Hematopoietic multipotent progenitor cell treated with erythropoietin and hydrocortisone succinate and interleukin-3 and kit ligand, for 15 days (in vitro differentiated cells): ENCODE measurements at places on chromosomes 3 and 15.

GRCh38 chr15:25795061-25795460 is 68.1 kb downstream of the ATP10A start:
- DNase-seq = no peak

DNA sequence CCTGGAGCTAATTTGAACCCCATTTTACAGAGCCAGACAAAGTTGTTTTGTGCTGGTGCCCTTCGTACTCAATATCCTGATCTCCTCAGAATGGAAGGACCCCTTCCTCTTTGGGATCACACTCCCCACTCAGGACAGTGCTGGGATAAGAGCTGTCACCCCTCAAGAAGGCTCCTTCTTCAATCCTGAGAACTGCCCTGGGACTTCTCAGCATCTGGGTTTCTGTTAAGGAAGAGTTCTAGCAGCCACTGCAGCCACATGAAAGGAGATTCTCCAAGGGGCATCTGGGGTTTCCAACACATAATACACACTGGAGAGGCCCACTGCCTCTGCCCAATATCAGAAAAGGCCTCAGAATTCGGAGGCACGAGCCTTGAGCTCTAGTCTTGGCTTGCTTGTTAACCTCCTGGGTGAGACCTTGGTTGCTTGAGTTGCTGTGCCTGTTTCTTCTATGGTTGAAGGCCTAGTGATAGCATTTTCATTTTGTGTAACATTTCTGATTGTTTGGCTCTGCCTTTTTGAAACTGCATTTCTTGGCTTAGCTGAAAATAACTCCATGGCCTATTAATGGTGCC is 78.8 kb upstream of the NMNAT3 start:
- DNase-seq = no peak

GRCh38 chr3:115523458-115523857 is 99.9 kb upstream of the GAP43 start:
- no peak for DNase-seq

- no peak for DNase-seq
These were observed 94.1 kb downstream of the ITPR1 start for GRCh38 chr3:4587061-4587837.

- no peak for DNase-seq
These were observed 585.6 kb downstream of the TBL1XR1 start for GRCh38 chr3:176611703-176612102.

DNA sequence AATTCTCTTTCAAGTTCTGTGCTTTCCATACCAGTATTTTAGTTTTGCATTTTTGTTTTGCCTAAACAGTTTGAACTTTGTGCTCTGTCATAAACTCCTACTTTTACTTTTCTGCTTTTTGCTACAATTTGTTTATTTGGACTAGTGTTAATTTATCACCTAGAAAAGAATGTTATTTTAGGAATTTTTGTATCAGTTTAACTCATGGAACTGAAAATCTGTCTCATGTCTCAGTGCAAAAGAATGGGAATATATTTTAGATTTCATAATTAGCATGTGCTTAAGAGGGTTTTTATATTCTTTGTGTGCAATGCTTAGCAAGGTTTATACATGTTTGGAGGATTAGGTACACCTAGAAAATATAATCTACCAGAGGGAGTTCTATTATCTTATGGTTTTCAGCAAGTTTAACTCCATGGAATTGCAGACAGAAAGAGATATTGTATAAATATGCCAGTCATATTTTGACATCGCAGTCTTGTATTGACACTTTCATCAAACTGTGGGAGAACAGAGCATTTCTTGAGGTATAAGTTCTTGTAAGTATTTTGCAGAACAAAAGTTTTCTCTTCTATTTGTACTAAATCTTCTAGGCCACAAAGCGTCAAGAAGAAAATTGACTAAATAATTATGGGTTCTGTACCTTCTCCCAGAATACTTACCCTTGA is 409.9 kb downstream of the RBMS3 start:
- no peak for DNase-seq

DNA sequence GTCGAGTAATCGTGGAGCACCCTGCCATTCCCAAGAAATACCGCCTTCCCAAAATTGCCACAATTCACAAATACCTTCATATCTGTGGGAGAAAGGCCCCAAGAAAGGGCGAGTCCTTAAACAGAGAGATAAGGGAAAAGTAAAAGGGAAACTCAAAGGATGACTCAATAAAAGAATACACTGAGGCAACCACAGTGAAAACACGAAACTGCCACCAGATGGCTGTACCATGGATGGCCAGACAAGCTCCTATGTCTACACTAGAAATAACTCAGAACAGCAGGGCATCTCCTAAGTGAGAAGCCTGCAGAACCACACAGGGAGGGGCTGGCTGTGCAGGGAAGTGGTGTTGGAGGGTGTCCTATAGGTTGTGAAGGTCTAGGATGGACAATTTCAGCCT is 25.0 kb downstream of the SRGAP3 start:
- no peak for DNase-seq

GRCh38 chr3:50352781-50353180 is 2.1 kb downstream of the CYB561D2 start:
- DNase-seq = no peak

DNA sequence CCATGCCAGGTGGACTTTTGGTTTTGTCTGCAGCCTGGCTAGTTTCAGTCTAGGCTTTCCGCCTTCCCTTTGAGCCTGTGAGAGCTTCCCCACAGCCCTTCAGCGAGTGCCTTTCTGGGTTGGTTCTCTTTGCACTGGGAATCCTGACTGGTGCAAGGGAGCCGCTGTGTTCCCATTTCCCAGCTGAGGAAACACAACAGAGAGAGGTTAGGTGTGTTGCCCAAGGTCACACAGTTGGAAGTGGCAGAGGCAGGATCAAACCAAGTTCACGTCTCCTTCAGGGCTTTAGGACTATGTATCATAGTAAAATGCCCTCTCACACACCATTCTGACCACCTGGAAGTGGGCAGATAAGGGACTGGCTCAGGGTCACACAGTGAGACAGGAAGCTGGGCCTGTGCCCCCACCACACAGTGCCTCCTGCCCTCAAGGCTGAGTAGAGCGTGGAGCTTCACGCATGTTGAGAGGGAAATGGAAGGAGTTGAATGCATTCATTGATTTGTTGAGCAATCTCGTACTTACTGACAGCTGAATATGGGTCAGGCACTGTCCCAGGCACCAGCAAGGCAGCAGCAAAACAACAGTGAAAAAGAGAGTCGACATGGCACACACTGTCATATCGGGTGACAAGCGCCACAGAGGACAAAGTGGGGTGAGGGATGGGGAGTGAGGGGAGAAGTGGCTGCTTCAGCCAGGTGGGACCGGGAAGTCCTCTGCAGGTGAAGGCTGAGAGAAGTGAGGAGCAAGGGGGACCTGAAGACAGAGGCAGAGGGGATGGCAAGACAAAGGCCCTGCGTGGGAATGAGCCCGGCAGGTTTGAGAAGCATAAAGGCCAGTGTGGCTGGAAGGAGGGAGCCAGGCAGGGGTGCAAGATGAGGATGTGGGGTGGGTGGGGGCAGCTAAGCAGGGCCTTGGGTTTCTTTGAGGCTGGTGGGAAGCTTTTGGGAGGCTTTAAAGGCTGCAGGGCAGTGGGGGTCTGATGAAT is 12.3 kb upstream of the ANPEP start:
- DNase-seq = no peak

DNA sequence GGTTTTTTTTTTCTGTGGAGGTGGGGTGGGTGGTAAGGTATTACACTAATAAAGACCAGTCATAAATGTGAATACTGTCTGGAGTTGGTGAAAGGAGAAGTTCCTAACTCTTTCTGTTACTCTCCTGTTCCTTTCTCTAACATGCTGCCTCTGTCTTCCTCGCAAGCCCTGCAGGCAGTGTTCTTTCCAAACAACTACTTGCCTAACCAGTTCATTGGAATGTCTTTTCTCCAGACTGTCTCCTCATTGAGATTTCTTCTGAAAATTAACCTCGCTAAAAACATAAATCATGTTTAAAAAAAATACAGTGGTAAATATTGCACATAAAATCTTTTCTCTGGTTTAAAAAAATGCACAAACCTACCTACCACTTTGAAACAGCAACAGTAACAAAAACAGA is 135.2 kb downstream of the TP63 start:
- DNase-seq = no peak

DNA sequence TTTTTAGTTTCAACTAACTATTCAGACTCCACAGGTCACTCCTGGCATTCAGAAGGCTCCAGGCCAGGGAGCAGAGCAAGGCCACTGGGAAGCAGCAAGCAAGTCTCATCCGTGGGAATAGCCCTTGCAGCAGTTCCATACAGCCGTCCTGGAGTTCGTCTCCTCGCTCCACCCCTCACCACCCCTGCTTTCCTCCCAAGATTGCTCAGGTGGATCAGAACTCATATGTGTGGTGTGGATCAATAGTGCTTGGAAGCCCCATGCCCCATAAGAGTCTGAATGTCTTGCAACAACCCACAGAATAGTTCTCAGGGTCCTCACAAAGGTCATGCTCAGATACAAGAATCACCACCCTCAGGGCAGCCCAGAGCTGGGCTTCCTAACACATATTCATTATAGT is 44.5 kb downstream of the SUSD5 start:
- no peak for DNase-seq

- no peak for DNase-seq
These were observed 63.3 kb upstream of the TPM1 start for GRCh38 chr15:62979252-62979651.

DNA sequence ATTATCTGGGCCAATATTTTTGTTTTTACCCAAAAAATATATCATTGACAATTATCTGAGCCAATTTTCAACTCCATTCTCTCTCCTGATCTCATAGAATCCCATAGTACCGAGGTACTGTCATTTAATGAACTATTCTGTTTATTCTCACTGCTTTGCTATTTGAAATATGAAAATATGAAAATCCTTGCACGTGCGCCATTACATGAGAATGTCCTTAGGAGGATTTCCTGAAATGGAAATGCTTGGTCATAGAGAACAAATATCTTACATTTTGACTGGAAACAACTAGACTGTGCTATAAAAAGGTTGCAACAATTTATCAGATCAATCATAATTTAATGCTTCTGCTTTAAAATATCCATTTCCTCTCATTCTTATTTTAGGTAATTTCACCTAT is 18.3 kb downstream of the FRMD4B start:
- no peak for DNase-seq

DNA sequence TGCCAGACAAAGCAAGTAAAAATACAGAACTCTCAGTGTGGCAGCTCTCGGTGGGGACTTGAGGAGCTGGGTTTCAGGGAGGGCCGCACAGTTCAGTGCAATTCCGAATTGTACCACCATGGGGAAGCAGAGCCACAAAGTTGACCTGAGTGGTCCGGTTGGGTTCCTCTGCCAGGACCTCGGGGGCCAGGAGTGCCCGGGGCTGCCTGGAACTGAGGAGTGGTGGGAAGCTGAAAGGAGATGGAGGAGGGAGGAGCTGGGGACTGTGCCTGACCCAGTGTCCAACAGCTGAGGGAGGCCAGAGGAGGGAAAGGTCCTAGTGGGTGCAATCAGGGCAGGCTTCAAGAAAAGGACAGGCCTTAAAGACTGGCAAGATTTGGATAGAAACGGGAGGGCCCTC is 32.2 kb upstream of the TRH start:
- no peak for DNase-seq

DNA sequence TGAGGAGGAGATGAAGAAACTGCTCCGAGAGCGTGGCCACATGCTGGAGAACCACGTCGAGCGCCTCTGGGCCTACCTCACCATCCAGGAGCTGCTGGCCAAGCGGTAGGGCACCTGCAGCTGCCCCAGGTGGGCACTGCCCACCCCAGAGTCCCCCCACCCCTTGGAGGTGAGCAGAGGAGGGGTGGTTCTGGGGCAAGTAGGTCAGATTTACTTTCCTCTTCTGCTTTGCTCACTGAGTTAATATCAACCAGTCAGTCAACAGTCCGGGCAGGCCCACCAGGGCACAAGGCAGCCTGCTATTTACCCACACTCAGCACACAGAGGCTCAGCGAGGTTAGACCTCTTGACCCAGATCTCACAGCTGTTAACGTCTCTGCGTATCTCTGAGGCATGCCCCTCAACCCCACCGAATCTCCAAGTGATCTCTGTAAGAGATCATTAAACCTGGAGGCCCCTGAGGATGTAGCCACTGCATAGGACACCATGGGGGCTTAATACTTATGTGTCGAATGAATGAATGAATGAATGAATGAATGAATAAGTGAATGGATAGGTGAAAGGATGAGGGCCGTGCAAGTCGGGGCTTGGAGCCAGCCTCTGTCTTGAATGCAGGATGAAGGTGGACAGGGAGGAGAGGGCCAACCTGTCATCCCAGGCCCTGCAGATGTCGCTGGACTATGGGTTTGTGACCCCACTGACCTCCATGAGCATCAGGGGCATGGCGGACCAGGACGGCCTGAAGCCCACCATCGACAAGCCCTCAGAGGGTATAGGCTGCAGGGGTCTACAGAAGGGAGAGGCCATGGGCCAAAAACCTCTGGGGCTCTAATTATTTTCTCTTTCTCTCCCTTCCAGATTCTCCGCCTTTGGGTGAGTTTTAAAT is 8.0 kb upstream of the ITIH3 start:
- DNase-seq = no peak
